ENCODE measurements at places on chromosomes 1 and 21.

- DNase-seq, result no peak
These were observed 61.2 kb downstream of the ERI3 start for GRCh38 chr1:44293761-44294315.

GRCh38 chr21:43913928-43914327 lies 48.9 kb downstream of the AGPAT3 start:
- no peak for DNase-seq

DNA sequence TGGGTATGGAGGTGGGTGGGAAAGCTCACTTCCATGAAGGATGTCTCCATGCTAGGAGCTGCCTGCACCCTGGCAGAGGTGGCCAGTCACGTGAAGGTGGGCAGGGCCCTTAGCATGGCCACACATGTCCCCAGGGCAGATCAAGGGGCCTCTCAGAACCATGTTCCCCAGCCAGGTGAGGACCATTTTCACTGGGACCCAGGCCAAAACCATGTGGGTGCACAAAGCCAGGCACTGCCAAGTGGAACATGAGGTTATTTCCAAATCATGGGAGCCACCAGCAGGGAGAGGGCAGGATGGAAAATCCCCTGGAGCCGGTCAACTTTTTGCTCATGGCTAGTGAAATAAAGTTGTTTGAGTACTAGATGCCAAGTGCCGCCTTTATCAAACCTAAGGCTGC lies 9.7 kb downstream of the ZNF692 start:
- no peak for DNase-seq

DNA sequence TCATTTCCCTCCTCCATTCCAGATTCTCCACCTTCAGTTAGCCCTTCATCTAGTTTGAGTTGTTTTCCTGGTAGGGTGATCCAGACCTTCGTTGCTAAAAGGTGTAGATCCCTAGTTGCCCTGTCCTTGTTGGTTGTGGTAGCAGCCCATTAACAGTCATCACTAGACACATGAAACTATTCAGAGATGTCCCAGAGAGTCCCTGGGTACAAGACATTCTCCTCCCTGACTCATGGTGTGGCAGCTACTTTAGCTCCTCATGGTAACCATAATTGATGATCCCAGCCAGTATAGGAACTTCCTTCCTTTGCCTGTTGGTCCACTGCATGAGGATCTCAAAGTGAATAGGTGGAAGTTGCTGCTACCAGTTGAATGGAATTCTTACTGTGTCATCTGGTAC lies 6.0 kb upstream of the SH2D2A start:
- no peak for DNase-seq

GRCh38 chr1:71695821-71696220 lies 586.5 kb downstream of the NEGR1 start:
- DNase-seq, result no peak

DNA sequence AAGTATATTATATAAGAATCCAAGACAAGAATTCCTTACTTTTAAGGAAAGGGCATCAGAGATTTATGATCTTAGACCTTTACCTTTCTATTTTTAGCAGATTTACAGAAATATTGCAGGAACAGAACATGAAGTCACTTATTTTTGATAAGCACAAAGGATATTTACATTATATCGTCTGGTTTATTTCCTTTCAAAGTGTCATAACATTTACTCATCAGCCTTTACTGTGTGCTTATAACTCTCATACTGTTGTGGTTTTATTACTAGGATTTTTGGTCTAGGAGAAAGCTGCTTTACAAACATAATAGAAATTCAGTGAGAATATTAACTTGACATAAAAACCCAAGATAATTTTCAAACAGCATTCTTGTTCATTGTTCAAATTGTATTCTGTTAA lies 47.6 kb downstream of the APP start:
- no peak for DNase-seq

DNA sequence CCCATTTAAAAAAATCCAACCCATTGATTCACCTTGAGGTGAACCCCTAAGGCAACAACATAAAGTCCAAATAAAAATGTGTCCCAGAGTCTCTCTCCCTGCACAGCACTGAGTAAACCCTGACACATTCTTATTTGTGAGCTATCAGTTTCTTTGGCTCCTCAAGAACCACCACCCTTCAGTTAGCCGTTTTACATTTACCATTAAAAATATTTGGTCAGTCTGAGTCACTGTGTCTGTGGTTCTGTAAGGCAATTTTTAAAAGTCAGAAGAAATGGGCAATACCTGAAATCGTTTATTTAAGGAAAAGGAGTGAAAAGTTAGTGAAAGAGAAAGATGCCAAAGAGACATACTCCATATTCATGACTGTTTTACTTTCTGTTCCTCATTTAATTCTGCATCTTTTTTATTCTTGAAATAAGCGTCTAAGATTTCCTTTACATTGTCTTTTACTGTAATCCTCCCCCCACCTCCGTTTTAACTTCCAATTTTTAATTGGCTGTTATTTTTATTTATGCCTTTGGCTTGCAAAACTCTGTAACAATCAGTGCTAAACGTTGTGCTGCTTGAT lies 91.7 kb upstream of the IVNS1ABP start:
- no peak for DNase-seq

- no peak for DNase-seq
These were observed 13.8 kb downstream of the CNIH3 start for GRCh38 chr1:224629965-224630364.

GRCh38 chr1:76154206-76154956 lies 79.8 kb downstream of the ST6GALNAC3 start:
- peak; percentile 77 for DNase-seq

DNA sequence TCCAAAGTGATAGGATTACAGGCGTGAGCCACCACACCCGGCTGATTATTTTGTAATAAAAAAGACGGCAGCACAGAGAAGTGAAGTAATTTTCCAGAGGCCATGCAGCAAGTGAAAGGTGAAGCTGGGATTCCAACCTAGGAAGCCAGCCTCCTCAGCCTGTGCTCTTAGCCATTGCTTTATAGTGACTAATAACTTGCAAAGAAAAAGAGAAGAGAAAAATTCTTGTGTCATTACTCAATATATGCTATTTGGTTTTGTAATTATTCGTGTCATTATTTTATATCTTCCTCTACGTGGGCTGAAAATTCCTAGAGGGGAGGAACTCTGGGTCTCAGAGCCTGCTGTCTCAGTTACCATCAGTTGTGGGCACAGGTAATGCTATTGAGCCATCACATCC lies 1.6 kb upstream of the IER5 start:
- no peak for DNase-seq

DNA sequence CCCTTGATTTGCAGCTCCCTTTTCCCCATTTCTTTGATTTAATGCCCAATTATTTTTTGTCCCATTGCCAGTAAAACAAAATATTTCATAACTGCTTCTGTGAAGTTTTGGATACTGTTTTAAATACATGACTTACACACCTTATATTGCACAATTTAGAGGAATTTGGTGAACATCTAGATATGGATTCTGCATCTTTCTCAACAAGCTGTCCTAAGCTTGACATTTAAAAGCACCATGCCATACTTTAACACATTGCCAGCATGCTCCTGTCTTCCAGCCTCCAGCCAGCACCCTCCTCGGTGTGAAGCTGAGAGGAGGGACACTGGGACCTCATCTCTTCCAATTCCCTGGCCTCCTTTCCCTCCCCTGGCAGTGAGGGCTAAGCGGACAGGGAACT lies 167.6 kb downstream of the SEC16B start:
- no peak for DNase-seq

GRCh38 chr1:181353526-181353925 lies 129.8 kb upstream of the CACNA1E start:
- no peak for DNase-seq

- no peak for DNase-seq
These were observed 182.6 kb downstream of the VPS13D start for GRCh38 chr1:12412439-12412838.

DNA sequence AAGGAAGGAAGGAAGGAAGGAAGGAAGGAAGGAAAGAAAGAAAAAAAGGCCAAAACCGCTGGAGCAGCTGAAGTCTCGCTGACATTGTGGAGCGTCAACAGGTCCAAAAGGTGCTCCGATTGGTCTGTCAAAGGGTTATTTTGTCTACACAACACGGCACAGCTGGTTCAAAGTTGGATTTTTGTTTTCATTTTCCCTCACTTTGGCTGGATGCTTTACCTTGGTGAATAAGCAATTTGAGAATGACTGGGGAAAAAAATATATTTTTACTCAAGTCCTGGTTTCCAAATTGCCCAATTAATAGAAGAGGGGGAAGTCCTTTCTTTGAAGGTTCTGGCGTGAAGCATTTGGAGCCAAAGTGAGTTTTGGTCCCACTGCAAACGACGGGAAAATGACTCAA lies 19.3 kb upstream of the PAX7 start:
- no peak for DNase-seq

DNA sequence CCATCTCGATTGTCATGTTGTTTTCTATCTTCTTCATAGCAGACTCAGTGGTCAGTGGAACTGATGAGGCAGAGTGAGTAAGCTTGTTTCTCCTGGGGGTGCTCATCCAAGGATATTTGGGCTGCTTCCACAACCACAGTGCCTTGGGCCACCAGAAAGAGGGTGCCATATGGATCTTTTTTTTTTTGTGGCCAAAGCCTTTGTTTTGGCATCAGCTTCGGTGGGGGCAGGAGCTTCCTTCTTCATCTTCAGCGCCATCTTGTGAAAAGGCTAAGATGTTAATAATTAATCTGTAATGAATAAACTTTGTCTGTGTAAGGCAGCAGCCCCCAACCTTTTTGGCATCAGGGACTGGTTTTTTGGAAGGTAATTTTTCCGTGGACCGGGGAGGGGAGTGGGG lies 6.6 kb upstream of the PLPP3 start:
- no peak for DNase-seq

- DNase-seq, result no peak
These were observed 1.2 kb upstream of the HSPB7 start for GRCh38 chr1:16018749-16019643.

- no peak for DNase-seq
These were observed 370.9 kb upstream of the LYPLAL1 start for GRCh38 chr1:218802799-218803198.

DNA sequence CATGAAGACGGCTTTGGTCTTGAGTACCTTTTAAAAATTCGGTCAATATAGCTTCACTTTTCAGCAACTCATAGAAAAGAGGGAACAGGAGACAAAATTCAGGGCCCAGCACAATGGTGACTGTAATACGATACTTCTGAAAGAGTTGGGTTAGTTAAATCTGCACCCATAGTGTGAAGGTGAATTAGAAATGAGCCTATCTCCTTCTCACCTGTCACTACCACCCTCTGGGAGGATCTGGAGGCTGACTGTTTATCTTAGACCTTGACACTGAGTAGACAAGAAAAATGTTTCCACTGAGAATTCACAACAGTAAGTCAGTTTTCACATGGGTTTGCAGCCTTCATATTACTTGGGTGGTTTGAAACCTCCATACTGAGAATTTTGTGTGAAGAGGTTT lies 57.9 kb upstream of the HMGB4 start:
- DNase-seq, result no peak

DNA sequence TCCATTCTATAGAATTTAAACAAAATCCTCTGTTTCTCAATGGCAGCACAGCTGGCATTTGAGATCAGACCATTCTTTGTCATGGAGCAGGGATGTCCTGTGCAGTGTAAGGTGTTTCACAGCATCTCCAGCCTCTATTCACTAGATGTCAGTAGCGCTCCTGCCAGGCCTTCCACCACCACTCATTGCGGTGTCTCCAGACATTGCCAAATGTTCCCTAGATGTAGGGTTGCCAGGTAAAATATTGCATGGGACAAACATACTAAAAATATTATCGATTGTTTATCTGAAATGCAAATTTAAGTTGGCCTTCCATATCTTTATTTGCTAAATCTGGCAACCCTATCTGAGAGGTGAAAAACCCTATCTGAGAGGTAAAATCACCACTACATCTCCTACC lies 11.7 kb downstream of the ITLN2 start:
- DNase-seq, result no peak

DNA sequence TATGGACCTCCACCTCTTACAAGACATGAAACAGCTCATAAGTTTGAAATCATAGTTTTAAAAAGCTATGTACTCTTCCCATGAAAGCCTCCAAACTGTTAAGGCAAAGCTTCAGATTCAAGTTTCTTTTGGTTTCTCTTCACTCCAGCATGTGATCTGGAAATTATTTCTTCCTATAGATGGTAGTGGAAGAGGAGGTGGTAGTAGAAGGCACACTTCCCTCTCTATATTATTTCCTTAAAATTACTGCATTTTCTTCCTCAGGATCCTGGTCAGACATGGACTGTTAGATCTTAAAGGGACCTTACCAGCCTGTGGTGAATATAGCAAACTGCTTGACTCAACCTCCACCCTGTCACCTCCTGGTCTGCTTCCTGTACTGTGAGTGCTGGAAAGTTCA lies 31.9 kb downstream of the NHLH2 start:
- no peak for DNase-seq

- no peak for DNase-seq
These were observed 182.9 kb downstream of the NPHP4 start for GRCh38 chr1:5809207-5809788.

DNA sequence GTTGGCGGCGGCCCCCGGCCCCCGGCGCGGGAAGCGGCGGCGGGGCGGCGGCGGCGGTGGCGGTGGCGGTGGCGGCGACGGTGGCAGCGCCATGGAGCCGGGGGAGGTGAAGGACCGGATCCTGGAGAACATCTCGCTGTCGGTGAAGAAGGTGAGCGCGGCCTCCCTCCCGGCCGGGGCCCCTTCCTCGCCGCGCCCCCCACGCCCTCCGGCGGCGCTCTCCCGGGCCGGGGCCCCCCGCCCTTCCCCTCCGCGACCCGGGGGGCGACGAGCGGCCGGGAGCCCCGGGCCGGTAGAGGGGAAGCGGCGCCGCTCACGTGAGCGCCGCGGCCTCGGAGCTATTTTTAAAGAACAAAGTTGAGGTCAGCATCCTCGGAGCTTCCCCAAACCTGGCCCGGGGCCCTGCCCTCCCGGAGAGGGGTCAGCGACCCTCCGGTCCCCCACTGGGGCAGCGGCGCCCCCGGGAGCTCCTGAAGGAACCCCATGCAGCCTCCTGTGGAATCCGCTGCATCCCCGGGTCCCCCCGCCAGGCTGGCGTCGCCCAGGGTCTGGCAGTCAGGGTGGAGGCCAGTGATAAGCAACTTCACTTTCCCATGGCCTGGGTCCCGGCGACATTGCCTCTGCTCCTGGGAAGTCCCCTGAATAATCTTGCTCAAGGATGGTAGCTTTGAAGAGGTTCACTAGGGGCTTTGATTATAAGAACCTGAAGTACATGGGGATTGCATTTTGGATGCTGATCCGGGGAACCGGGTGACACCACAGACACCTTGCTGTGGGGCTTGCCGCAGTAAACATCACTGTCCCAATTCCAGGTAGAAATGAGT lies 560 bp downstream of the PLEKHM2 start:
- peak; percentile 65 for DNase-seq

GRCh38 chr1:225410036-225410435 lies 17.8 kb downstream of the LBR start:
- no peak for DNase-seq

DNA sequence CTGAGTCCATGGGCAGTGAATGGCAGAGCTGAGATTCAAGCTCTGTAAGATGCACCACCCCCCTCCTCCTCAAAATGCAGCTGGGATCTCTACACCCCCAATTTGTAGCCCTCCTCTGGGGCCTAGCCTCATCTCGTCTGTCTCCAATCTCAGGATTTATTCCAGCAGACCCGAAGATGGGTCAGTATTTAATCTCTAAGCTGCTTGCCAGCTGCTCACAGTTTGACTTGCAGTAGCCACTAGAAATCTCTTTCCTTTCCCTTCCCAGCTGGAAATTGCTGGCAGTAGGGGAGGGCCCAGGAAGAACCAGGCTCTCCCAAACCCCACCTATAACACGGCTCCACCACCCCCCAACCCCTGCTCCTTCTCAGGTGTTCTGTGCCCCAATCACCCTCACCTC lies 1.5 kb downstream of the LACTBL1 start:
- no peak for DNase-seq
